ENCODE measurements at places on chromosomes 4 and X. TPM values are rescaled to one million over a fixed set of nuclear protein-coding genes. Genes with fewer than 3 reads are reported as not detected.

The SRPX gene
- not detected for polyA plus RNA-seq

The BEND4 gene
- polyA plus RNA-seq: 8.8 TPM

GRCh38 chrX:34653811-34654210 lies 3.3 kb downstream of the TMEM47 start:
- DNase-seq: no peak

The HS3ST1 gene
- polyA plus RNA-seq: 12.2 TPM

- no peak for DNase-seq
Observed at GRCh38 chr4:123014038-123014437, 91.6 kb upstream of the NUDT6 start.

GRCh38 chrX:139924069-139924695 lies 8.7 kb downstream of the ATP11C start:
- DNase-seq: no peak

DNA sequence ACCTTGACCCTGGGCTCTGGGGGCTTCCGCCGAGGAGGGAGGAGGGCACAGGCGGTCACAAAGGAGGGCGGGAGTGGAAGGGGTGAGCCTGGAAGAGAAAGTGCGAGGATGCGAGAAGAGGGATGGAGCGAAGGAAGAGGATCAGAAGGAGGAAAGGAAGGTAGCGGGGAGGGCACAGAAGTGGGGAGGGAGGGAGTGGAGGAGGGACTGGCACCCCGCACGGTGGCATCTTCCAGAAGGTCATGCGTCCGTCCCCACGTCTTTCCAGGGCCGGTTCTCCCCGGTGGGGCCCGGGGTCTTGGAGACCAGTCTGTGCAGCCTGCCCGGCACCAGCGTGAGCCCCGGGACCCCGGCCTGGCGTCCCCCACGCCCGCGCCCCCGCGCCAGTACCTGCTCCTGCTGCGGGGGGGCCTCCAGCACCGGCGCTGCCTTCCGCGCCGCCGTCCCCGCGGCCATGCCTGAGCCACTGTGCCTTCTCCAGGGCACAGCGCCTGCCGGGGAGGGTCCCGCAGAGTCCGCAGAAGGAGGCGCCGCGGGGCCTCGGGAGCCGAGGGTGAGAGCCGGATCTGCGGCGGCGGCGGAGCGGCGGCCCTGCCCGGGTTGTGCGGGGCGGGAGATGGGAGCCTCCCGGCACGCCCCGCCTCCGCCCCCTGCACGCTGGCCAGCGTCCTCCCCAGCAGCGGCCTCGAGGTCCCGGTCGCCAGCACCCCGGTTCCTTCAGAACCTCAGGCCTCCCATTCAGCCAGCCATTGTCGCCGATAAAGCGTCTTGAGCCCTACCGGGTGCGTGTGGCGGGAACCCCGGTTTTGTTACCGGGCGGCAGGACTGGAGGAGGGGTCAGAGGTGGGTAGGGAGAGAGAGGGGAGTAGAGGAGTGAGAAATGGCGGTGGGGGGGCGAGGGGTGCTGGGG lies at the start of gene RNF175:
RNF175 (minus strand) TSS at position 618 of the 910 bp plus-strand sequence; CDS start at position 456, 162 bp downstream.
- DNase-seq: no peak

DNA sequence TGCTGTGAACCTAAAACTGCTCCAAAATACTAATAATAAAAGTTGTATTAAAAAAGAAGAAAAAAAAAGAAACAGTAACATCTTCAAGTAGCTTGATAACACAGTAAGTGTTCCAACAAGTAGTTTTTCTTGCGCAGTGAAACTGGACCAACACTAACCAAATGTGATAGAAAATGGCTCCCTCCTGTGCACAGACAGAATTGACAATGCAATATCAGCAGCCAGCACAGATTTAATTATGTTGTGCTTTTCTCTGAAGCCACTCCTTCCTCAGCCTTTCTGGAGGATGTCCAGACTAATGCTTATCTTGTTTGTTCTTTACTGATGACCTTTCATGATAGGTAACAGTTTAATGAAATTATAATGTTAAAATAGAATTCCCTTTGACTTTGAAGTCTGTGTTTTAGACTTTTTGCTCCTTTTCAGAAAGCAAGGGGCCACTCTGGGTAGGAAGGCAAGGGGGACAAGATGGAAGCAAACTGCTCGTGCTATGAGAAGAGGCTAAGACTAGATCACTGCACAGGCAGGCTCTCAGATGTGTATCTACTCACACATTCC lies 147.1 kb upstream of the RPL34 start:
- no peak for DNase-seq

The UGT2B11 gene
- polyA plus RNA-seq: not detected

The PAGE4 gene
- not detected for polyA plus RNA-seq

DNA sequence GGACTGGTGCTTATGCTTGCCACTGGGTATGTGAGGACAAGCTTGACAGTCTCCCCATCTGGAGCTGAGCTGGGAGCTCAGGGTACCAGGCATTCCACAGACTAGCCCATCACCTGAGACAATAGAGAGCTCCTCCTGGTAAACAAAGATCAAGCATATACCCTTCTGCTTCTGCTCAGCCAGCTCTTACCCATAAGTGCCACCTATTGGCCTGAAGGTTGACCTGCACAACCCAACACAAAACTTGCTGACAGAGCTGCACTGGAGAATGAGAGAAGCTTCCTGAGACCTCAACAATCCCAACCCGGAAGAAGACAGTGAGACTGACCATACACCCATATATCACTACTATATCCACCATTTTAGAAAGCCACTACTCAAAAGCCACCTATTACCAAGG lies 1049.2 kb upstream of the INTU start:
- DNase-seq: no peak

DNA sequence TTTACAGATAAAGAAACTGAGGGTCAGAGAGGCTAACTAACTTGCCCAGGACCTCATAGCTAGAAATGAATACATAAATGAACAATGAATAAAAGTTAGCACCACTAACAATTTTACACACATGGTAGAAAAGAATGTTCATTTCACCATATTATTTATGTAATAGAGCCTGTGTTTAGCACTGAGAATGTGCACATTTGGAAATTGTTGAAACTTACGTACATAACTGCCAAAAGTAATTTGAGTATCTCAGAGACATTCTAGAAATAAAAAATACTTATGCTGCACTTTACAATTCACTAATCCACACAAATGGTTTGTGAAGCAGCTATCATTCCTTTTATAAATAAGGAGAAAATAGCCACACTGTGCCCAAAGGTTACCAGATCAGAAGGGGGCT lies 9.9 kb downstream of the CASK start:
- DNase-seq: no peak

DNA sequence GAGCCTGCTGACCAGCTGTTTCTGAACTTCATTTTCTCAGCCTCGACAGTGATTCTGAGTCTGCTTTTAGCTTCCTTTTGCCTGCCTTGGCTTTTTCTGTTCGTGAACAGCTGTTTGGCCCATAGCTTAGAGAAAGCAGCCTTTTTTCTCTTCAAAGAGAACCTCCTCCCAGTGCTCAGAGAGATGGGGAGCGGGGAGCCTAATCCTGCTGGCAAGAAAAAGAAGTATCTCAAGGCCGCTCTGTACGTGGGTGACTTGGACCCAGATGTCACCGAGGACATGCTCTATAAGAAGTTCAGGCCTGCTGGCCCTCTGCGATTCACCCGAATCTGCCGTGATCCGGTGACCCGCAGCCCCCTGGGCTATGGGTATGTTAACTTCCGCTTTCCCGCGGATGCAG lies 756 bp downstream of the PABPC5 start:
- no peak for DNase-seq

DNA sequence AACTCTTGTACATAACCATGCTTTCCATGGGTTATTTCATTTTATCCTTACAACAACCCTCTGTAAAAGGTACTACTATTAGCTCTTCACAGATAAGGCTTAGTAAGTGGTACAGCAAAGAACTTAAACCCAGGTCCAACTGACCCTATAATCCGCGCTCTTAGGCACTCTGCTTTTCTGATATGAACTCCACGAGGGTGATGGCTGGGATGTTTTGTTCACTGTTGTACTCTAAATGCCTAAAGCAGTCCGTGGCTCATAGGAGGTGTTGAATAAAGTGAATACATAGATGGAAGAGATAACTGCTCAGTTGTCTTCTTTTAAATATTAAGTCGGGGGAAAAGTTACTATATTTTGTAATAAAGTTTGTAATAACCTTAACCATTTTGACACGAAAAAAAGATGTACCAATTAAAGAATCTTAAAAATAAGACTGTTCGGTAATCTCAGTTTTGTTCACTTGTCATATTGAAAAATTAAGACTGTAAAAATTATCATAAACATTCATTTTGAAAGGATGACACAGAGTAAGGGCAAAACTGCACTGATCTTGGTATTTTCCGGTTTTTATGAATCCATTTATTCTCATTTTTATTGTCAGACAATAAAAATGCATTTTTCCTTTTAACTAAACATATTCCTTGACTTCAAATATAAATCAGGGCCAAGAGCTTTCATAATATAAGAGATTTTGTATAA lies 166.5 kb downstream of the FBXW7 start:
- DNase-seq: no peak

GRCh38 chrX:110178179-110178865 lies 139.6 kb downstream of the AMMECR1 start:
- DNase-seq: no peak

DNA sequence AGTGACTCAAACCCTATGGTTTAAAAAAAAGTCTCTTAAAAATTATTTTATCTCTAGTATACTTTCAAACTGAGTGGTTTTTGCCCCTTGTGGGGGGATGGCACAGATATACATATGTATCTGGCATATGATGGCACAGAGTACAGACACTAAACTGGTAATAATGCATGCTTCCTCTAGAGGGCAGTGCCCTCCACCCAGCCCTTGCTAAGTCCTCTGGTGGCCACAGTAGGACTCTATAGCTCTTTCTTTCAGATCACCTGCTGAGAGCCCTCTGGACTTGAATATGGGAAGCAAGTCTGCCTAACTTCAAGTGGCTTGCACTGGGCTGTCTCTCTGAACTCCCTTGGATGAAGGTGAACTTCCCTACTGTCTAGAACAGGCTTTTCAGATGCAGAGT lies 66.3 kb downstream of the TSPAN7 start:
- DNase-seq: no peak

The OPN1MW gene
- polyA plus RNA-seq: not detected

DNA sequence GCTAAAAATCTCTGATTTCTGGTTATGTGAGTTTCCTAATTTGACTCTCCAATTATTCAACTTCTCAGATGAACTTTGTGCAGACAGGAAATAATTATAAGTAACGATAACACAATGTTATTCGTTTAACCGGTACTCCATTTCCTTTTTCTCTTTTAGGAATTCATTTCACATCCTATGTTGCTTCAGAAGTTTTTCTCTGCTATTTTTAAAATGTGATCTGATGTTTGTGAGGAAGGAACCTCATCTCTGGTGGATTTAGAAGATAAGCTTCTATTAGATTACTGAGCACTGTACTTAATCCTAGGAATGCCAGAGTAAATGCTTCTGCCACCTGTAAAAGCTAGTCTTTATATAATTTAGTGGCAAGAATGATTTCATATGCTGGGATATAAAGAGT lies 116.0 kb upstream of the ETNPPL start:
- DNase-seq: no peak

- no peak for DNase-seq
Observed at GRCh38 chr4:6561706-6562371, 13.2 kb upstream of the MAN2B2 start.

DNA sequence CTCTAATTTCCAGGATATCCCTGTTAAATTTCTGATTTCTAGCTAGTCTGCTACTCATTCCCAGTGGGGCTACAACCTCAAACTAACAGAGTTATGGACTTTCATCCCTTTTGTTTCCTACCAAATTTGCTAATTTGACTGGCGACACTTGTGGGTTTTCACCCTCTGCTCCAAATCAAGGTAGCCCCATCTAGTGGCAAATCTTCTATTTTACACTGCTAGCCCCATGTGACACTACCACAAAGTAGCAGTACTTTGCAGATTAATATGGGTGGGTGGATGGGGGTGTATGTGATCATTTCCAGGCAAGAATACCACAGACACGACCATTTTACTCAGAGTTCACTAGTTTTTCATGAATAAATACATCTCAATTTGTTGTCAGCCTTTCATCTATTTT lies 150.3 kb downstream of the MSL3 start:
- DNase-seq: peak; percentile 12

DNA sequence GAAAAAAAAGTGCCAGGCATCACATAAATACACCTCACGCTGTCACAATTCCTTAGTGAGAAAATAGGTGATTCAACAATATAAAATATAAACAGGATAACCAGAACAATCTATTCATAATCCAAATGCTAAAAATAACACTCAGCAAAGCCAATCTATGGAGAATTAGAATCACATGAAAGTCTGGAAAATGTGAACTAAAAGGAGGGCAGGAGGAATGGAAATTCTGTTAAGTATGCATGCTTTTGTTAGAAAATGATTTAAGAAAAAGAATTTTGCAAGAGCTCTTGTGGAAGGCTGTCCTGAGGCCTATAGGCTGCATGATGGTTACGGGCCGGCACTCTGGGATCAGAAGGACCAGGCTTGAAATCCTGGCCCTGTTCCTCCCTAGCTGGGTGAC lies 70.6 kb upstream of the PROM1 start:
- DNase-seq: no peak

DNA sequence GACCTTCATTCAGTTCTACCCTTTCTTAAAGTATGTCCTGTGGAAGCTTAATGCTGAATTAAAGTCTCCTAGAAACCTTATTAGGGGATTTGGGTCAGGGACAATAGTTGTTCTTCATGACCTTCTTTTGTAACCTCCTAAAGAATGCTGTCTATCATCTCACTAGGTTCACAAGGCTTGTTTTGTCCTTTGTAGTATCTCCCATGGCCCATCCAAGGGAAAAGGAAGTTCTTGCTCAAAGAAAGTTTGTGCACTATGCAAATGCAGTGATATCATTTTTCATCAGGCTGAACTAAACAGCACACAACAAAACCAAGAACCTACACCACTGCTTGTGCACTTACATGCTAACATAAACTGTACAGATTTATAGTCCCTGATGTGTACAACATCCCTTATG lies 46.6 kb upstream of the PGM2 start:
- no peak for DNase-seq

GRCh38 chr4:18973296-18973695 lies 951.7 kb upstream of the LCORL start:
- no peak for DNase-seq

- DNase-seq: no peak
Observed at GRCh38 chrX:50838820-50839600, 25.0 kb upstream of the SHROOM4 start.
